Posterior vena cava (tissue), 2 donors: ENCODE measurements at places on chromosomes 1 and 21.
A peak's percentile ranks its signal among the peaks of the same experiment; 100 is the strongest.

- DNase-seq: no peak
These were observed 76.1 kb upstream of the KIAA0040 start for GRCh38 chr1:175268720-175269119.

DNA sequence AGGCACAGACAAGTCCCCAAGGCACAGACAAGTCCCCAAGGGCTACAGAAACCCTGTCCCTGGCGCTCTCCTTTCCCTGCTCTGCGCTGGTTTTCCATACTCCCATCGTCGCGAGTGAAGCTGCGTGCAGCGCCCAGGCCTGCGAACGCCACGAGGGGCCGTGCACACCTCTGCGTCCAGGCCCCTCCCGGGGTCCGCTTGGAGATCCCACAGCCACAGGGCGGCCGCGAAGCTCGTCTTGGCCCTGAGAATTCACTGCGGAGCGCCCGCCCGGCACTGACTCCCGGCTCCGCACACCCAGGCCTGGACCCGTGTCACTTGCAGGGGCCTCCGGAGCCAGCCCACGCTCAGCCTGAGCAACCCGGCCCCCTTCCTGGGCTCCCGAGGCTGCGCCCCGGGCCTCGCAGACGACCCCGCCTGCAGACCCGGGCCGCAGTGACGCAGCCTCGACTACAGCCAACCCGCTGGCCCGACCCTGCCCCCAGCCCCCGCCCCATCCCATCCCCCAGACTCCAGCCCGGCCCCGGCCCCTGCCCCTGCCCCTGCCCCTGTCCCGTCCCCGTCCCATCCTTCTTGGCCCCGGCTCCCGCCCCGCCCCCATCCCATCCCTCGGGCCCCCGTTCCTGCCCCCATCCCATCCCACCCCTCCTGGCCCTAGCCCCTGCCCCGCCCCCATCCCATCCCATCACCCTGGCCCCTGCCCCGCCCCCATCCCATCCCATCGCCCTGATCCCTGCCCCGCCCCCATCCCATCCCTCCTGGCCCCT lies 841 bp downstream of the POFUT2 start:
- peak; percentile 78 for DNase-seq

DNA sequence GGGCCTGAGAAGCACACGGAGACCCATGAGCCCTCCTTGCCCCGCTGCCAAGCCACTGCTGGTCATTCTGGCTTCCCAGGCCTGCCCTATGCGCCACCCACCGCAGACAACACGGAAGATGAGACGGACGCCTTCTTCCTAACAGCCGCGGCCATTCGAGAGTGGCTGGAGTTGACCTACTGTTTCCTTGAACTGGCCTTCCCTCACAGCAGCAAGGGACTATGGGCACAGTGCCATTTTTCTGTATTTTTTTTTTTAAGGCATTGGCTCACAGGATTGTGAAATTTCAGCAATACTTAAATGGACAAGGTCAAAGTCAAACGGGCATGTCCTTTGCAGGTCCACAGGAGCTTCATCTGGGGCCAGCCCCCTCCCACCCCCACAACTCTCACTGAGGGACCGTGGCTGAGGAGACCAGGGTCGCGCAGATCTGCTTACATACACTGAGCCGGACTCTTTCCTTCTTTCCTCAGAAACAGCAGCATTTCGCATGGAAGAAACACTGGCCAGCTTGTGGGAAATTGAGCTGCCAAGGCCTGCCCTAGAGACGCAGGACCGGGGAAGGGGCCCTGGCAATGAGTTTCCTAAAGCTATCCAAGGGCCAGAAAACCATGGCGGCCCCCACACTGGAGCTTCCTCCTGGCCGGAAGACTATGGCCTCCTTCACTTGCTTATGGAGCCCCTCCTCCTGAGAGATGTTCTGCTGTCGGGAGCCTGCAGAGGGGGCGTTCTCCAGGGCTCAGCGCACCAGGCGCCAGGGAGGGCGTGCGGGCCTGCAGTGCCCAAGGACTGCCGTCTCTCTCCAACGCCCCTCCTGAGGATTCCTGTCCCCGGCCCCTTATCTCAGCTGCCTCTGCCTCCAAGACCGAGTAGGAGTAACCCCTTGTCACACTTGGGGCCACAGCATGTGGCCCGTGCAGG lies 98.9 kb downstream of the PGBD5 start:
- peak; percentile 71 for DNase-seq

DNA sequence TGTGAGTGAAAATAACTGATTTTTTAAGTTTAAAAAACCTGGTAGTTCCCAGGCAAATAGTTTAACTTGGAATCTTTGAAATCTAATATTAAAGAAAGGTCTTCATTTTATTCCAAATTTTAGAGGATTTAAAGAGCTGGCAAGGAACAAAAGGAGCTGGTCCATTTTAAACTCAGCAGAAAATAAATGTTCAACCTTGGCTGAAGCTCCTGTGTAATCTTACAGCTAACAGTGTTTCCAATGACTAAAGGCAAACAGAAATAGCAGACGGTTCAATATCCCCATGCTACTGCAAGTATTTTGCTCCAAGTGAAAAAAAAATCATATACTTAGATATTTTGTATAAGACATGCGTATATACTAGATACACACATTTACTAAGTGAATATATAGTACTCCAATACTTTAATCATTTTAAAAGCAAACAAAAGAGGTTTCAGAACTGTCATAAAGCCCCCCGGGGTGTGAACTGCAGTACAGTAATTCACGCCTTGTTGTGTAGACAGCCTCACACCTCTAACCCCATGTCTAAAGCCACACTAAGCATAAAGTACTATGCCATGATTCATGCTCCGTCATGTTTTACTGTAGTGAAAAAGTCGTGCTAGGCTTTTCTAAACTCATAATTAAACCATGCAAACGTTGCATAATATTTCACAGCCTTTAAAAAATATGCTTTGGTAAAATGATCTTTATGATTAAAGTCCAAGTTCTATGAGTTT lies 132.2 kb downstream of the CLIC6 start:
- no peak for DNase-seq

- DNase-seq: no peak
These were observed 48.8 kb downstream of the XPR1 start for GRCh38 chr1:180680558-180681144.

DNA sequence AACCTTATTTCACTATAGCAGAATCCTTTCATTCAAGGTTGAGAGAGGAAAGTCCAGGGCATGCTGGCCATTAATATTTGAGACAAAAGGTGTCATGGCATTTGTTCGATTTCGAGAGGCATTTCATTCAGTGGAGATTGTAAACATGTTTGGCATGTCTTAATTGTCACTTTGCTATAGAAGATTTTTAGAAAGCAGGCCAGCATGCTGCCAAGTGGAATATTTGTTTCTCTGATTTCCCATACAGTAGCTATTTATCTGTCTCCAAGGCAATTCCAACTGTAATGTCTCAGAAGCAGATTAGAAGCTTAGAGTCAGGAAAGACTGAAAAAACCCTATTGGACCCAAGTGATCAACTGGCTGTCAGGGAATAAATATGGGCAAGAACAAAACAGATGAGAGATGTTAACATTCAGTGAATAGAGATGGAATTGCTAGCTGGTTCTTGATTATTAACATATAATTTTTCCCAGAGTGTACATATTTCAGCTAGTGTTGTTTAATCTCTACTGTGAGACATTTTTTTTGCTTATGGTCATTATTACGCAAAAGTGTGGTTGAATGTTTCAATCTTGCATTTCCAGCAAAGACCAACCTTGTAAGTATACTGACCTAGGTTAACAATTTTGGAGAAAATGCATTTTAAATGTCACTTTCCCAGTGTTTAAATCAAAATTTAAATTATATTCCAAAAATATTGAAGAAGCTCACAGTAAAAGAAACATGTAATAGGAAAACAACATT lies 174.6 kb downstream of the KCNK2 start:
- DNase-seq: no peak

GRCh38 chr1:200231787-200232231 lies 178.0 kb downstream of the ZNF281 start:
- DNase-seq: no peak

- DNase-seq: no peak
These were observed 4.7 kb downstream of the UBR4 start for GRCh38 chr1:19205403-19205802.

- peak; percentile 53 for DNase-seq
These were observed 45.5 kb downstream of the TNNT2 start for GRCh38 chr1:201332021-201332420.

- peak; percentile 22 for DNase-seq
These were observed 227.9 kb downstream of the TRABD2B start for GRCh38 chr1:47769295-47769694.

GRCh38 chr1:169271098-169271497 lies 96.5 kb downstream of the NME7 start:
- DNase-seq: no peak
